ENCODE measurements at places on chromosomes 13 and 19.
A peak's percentile ranks its signal among the peaks of the same experiment; 100 is the strongest.

- DNase-seq, result no peak
Measured at GRCh38 chr19:18397242-18398202, at the start of gene LRRC25. Gene LRRC25 (minus strand): TSS chr19:18397622. CDS start chr19:18396963, 659 bp downstream.

GRCh38 chr13:48567515-48568369 lies 34.9 kb upstream of the RCBTB2 start:
- DNase-seq, result peak; percentile 36

- DNase-seq, result no peak
Measured at GRCh38 chr19:13095934-13096927, 6.4 kb downstream of the LYL1 start.

DNA sequence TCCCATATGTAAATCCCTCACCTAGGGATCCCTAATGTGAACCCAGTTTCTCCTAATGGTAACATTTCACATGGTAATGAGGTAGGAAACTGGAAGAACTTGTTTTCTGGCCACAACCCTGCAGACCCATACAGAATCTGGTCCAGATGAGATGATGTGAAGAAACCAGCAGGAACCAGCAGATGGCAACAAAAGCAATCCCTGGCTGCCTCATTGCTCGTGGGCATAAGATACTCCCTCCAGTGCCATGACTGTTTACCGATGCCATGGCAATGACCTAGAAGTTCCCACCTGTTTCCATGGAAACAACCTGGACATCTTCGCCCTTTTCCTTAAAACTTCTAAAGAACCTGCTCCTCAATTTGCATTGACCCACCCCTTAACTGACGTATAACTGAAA lies 1.4 kb upstream of the CD209 start:
- no peak for DNase-seq

GRCh38 chr13:47521890-47522487 lies 479.1 kb downstream of the SUCLA2 start:
- DNase-seq, result no peak

- no peak for DNase-seq
Measured at GRCh38 chr19:35755131-35755549, 1.7 kb downstream of the HSPB6 start.

GRCh38 chr13:79866436-79866835 lies 385.5 kb downstream of the NDFIP2 start:
- no peak for DNase-seq

- no peak for DNase-seq
Measured at GRCh38 chr19:3680939-3681338, 19.3 kb downstream of the PIP5K1C start.

- no peak for DNase-seq
Measured at GRCh38 chr13:50359041-50359367, 343.8 kb downstream of the KCNRG start.

GRCh38 chr13:101624210-101624922 lies 171.9 kb downstream of the ITGBL1 start:
- no peak for DNase-seq

DNA sequence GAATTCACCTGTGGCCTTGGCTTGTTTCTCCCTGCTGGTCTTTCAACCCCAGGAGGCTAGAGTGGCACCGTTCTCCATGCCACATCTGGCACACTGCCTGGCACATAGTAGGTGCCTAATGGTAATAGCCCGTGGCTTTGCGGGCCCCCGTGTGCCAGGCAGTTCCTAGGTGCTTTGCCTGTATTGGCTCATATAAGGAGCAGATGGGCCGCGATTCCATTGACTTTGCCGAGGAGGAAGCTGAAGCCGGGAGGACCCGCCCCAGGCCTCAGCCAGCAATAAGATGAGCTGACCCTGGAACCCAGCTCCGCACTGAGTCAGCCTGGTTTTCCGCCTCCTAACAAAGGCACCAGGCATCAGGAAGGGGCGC lies 807 bp downstream of the PGLYRP1 start:
- DNase-seq, result no peak

- no peak for DNase-seq
Measured at GRCh38 chr19:57302727-57303401, 17.4 kb upstream of the ZNF543 start.

- DNase-seq, result no peak
Measured at GRCh38 chr13:71785361-71785760, 81.6 kb downstream of the DACH1 start.

DNA sequence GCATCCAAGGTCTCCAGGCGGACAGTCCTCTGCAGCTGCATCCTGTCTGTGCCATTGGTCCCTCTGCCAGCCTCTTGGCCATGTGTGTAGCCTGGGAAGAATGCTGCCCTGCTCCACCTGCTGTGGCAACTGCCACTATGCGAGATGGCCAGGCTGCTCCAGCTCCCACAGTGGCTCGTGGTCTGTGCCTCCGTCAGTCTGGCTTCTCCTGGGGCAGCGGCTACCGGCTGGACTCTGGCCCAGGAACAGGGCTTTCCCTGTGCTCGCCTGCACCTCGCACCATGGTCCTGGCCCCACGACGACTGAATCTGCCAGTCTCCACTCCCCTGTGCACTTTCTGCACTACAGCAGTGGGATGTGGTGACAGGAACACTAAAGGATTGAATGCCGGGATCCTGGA lies 26.7 kb upstream of the FFAR2 start:
- no peak for DNase-seq

DNA sequence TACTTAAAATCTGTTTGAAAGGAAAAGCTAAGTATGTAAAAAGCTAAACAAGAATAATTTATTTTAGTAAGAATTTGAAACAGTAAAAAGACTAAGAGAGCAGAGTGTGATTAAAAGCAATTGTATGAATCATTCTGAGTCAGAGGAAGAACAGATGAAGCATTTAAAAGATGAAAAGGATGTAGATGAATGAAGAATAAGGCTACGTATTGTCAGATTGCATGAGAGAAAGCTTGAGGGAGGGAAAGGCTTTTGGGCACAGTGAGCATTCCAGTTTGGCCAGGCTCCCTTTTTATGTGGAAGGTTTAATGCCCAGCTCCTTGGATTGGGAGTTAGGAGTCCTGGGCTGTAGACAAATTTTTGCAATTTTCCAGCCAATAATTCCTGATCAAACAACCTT lies 117.7 kb downstream of the FREM2 start:
- DNase-seq, result no peak

DNA sequence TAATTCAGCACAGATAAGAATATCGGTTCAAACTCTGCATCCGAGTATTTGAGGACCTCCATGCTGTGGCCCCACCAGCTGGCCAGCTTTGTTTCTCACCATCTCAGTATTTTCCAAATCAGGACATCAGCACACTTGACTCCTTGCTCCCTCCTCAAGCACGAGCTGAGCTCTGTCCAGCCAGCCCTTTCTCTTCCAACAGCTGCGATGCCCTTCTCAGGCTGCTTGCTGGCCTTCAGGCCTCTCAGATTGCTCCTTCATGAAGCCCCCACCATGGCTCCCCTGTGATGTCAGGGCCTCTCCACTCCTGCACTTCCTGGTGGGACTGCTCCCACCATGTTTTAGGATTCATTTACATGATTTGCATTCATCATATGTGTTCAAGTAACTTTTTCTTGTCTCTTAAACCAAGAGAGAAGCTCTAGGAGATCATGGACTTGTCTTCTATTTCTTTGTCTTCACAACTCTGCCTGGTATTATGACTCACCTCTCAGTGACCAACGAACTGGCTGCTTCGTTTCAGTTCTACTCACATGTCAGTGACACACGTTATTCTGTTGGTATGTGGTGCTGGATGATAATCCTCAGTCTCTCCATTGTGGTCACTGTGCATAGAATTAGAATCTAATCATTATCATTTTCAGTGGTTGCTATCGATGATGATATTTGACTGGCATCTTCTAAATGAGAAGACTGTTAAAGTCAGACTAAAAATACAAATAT lies 471.7 kb downstream of the EFNB2 start:
- peak; percentile 73 for DNase-seq

DNA sequence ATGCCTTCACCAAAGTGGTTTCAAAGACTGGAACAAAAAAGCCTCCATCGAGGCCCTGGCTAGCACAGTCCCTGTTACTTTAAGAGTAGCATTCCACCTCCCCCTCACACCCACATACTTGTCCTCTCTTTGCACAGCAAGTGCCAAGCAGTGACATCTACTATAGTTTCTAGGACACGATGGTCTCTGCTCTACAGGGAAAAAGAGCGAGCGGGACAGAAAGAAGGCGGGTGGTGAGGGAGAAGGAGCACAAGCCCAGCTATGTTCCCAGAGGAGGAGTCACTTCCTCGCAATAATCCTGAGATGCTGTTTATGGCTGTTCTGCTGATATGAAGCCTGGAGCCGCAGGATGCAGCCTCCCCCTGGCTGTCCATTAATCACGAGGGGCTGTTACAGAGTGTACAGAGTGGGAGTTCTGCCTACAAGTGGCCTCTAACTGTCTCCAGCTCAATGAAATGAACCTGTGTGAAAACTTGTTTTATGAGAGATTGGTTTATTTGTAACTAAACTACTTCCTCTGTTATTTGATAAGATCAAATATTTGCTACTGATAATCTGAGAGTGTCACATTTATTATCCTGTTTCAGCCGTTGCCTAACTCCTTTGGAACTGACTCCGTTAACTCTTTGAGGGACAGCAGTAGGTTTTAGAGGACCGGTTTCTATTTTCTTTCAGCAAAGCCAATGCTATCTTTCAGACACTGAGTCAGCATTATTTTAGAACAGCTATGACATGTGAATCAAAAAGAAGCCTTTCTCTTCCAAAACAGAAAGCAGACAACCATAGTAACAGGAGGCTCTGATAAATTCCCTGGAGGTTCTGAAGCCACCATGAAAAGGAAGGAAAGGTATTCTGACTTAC lies 208.0 kb downstream of the SPRY2 start:
- DNase-seq, result peak; percentile 56

- DNase-seq, result no peak
Measured at GRCh38 chr19:41319500-41320184, 9.7 kb downstream of the CCDC97 start.

DNA sequence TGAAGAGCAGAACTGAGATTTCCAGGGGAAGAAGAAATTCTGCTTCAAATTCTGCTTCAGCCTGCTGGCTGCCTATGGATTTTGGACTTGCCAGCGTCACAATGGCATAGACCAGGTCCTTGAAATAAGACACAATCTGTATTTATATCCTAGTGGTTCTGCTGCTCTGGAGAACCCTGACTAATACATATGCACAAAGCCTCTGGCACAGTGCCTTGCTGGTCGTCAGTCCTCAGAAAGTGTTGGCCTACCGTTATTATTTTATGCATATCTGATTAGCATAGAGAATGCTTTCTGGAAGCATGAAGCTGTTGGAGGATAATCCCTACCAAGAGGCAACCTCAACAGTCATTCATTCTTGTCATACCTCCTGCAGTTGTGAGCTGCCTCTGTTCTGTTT lies 213.7 kb downstream of the B3GLCT start:
- no peak for DNase-seq

DNA sequence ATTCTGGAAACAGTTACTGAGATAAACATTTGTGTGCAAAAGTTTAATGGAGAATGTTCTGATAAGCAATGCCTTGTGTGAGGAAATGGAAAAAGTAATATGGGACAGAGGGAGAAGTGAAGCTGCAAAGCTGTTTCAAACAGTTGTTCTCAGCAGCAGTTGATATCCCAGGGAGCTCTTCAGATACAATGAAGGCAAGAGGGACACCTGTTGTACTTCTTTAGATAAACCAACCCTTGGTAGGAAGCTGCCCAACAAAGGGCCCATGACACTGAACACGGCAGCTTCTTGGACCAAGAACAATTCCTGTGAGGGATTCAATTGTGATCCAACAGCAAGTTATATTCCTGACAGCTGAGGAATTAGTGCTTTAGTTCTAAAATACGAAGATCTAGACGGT lies 894.3 kb upstream of the PCDH20 start:
- no peak for DNase-seq

DNA sequence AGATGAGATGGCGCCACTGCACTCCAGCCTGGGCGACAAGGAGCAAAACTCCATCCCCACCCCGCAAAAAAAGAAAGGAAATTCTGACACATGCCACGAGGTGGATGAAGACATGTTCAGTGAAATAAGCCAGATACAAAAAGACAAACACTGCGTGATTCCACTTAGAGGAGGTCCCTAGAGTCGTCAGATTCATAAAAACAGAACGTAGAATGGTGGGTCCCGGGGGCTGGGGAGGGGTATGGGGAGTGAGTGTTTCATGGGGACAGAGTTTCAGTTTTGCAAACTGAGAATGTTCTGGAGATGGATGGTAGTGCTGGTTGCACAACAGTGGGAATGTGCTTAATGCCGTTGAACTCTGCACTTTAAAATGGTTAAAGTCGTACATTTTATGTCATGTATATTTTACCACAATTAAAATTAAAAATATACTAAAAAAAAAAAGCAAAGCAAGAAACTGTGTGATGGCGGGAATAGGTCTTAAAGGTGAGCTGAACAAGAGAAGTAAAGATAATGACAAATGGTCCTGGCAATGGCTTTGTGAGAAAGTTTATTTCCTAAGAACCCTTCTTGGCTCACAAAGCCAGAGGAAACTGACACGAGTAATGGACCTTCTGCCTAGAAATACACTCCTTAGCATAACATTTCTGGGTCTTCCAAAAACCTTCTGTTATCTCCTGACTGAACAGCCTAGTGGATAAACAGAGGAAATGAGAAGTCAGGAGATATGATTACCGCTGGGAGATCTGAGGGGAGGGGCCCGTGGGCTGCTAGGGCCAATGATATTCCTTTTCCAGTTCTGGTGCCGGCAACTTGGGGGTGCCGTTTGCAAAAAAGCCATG lies 4.2 kb upstream of the SPC24 start:
- no peak for DNase-seq

- DNase-seq, result no peak
Measured at GRCh38 chr19:41540041-41540695, 35.8 kb upstream of the CEACAM21 start.

DNA sequence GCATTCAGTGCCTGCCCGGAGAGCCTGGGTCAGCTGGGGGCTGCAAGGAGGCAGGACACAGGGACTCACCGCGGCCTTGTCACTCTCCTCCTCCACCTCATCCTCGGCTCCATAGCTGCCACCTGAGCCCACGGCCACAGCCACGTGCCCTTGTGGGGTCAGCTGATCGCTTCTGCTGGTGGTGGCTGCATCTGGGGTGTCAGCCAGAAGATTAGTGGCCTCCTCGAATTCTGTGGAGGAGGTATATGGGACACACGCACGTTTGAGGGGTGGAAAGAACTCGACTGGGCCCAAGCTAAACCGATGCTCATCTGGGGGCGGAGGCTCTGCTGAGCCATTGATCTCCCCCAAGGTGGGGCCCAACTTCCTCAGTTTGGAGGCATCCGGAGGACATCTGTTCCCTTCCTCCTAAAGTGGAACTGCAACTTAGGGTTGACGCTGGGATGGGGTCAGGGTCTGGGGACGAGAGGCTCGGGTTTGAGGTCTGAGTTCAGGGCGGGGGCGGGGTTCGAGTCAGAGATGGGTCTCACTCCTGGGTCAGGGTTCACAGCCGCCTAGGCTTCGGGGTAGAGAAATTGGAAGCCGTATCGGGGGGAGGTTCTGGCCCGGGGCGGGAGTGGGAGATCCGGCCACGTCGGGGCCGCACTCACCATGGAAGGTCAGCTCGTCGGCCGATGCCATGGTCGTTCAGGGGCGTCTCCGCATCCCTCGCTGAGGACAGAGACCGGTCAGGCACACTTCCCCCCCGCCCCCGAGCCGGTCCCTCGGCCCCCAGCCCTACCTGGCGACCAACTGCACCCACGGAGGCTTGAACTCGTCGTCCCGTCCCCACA lies 493 bp downstream of the YIPF2 start:
- DNase-seq, result peak; percentile 29
